ENCODE measurements at places on chromosomes 5 and 9.

DNA sequence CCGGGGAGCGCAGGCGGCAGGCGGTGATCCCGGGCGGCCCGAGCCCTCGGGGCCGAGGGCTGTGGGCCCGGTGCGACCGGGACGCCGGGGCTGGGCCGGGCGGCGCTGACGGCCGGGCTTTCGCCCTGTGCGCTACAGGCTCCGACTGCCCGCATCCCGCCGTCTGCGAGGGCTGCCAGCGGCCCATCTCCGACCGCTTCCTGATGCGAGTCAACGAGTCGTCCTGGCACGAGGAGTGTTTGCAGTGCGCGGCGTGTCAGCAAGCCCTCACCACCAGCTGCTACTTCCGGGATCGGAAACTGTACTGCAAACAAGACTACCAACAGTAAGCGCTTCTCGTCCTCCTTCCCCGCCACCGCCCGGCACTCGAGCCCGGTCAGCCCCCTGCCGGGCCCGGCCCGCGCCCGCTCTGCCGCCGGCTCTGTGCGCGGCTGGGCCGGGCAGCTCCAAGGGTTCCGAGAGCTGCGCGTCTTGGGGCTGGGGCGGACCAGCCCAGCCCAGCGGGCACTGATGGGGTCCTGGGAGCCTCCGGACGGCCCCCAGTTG is 1.6 kb downstream of the LMX1B start:
- H3K36me3 ChIP-seq: no peaks in the 10 kb centered on the region
- peak overlapping the region; percentile 91 for H3K27ac ChIP-seq
- DNase-seq: peak; percentile 72

GRCh38 chr9:7613931-7614330 is 185.6 kb downstream of the DMAC1 start:
- no peaks in the 10 kb centered on the region for H3K36me3 ChIP-seq
- DNase-seq: no peak
- H3K4me3 ChIP-seq: no peak overlapping the region
- no peaks in the 10 kb centered on the region for H3K27me3 ChIP-seq
- H3K27ac ChIP-seq: no peak overlapping the region
- no peaks in the 10 kb centered on the region for H3K4me1 ChIP-seq

DNA sequence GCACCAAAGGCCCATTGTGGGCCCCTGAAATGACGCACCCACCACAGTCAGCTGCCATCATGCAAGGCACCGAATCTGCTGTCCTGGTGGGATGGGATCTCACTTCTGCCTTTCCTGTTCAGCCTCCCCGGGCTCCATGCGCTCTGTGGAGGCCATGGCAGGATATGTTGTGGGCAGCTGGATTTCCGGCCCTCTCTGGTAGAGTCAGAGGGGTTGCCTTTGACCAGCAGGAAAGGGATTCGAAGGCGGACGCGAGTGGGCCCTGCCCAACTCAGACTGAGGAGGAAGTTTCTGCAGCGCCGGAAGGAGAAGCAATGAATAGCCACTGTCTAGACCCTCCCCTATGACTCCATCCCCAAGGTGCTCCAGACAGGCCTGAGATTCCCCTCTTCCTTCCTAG is 35.5 kb downstream of the GADD45G start:
- H3K36me3 ChIP-seq: no peaks in the 10 kb centered on the region
- no peaks in the 10 kb centered on the region for H3K27me3 ChIP-seq
- H3K4me3 ChIP-seq: no peak overlapping the region
- peak overlapping the region; percentile 49 for H3K27ac ChIP-seq

GRCh38 chr9:101668421-101668820 is 70.0 kb downstream of the GRIN3A start:
- no peak overlapping the region for H3K27ac ChIP-seq
- H3K27me3 ChIP-seq: no peaks in the 10 kb centered on the region
- H3K4me3 ChIP-seq: no peak overlapping the region
- H3K36me3 ChIP-seq: no peaks in the 10 kb centered on the region
- H3K4me1 ChIP-seq: no peaks in the 10 kb centered on the region
- no peak for DNase-seq

DNA sequence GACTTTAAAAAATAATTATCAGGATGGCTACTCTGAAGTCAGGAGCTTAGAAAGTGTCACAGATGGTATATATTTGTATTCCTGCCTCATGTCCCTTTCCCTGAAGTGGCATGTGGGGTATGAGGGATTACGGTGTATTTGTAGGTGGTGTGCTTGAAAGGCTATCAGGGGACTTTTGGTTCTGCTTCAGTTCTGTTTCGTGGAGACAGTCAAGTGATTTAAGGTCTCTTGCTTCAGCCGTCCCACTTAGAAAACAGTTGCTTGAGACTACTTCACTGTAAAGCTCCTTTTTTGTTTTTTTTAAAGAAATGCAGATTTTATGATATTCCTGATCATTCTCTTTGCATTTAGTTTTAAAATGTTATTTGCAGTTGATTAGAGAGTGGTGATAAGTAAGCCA is 18.3 kb downstream of the PARP8 start:
- H3K27me3 ChIP-seq: no peaks in the 10 kb centered on the region
- H3K4me3 ChIP-seq: no peak overlapping the region
- no peaks in the 10 kb centered on the region for H3K36me3 ChIP-seq
- no peak overlapping the region for H3K27ac ChIP-seq
- no peaks in the 10 kb centered on the region for H3K4me1 ChIP-seq

GRCh38 chr5:15026011-15026893 is 154.7 kb upstream of the ANKH start:
- H3K27ac ChIP-seq: no peak overlapping the region
- H3K4me1 ChIP-seq: no peaks in the 10 kb centered on the region
- no peak for DNase-seq
- no peak overlapping the region for H3K4me3 ChIP-seq
- H3K36me3 ChIP-seq: no peaks in the 10 kb centered on the region
- no peaks in the 10 kb centered on the region for H3K27me3 ChIP-seq

GRCh38 chr5:14190194-14191164 is 47.3 kb downstream of the TRIO start:
- H3K27me3 ChIP-seq: no peaks in the 10 kb centered on the region
- no peak for DNase-seq
- H3K4me3 ChIP-seq: no peak overlapping the region
- no peaks in the 10 kb centered on the region for H3K4me1 ChIP-seq

- H3K4me1 ChIP-seq: no peaks in the 10 kb centered on the region
- no peak overlapping the region for H3K4me3 ChIP-seq
- no peaks in the 10 kb centered on the region for H3K27me3 ChIP-seq
- no peak overlapping the region for H3K27ac ChIP-seq
These were observed 75.5 kb downstream of the PTPN3 start for GRCh38 chr9:109422641-109423040.

DNA sequence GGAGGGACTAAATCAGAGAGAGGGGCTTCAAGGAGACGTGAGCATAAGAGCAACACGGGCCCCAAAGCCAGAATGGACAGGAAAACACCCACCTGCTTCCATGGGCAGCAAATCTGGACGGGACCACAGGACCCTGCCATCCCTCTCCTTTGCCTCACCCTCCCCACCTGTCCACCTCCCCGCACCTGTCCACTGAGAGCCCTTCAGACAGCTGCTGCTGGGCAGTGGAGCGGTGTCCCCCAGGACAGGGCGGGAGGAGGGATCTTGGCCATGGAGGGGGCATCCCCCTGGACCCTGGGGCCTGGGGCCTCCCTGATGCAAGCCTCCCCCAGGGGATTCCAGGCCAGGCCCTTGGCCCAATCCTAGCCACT is 2.6 kb downstream of the CCDC183 start:
- H3K27ac ChIP-seq: no peak overlapping the region
- DNase-seq: no peak

DNA sequence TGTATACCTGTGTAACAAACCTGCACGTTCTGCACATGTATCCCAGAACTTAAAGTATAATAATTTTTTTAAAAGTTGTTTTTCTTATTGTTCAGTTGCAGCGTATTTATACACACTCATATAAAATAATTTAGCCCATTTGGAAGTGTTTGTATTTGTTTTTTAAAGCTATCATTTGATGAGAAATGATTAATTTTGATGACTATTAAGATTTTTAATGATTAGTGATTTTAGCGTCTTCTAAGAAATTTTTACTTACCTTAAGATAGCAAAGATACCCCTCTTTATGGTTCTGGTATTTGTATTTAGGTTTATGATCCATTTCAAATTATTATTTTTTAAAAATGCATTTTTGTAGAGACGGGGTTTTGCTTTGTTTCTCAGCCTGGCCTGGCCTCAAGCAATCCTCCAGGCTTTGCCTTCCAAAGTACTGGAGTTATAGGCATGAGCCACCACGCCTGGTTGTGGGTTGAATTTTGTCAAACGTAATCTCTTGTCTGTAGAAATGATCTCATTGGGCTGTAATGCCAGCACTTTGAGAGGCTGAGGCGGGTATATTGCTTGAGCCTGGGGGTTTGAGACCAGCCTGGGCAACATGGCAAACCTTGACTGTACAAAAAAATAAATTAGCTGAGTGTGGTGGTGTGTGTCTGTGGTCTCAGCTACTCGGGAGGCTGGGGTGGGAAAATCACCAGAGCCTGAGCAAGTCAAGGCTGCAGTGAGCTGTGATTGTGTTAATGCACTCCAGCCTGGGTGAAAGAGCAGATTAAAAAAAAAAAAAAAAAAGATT is 26.9 kb downstream of the CSNK1G3 start:
- H3K27ac ChIP-seq: no peak overlapping the region
- DNase-seq: no peak
- no peaks in the 10 kb centered on the region for H3K36me3 ChIP-seq
- no peaks in the 10 kb centered on the region for H3K27me3 ChIP-seq
- H3K4me3 ChIP-seq: no peak overlapping the region

- H3K27ac ChIP-seq: no peak overlapping the region
- no peaks in the 10 kb centered on the region for H3K4me1 ChIP-seq
- no peak overlapping the region for H3K4me3 ChIP-seq
- no peaks in the 10 kb centered on the region for H3K36me3 ChIP-seq
These were observed 241.9 kb downstream of the SAXO1 start for GRCh38 chr9:18791074-18791473.

DNA sequence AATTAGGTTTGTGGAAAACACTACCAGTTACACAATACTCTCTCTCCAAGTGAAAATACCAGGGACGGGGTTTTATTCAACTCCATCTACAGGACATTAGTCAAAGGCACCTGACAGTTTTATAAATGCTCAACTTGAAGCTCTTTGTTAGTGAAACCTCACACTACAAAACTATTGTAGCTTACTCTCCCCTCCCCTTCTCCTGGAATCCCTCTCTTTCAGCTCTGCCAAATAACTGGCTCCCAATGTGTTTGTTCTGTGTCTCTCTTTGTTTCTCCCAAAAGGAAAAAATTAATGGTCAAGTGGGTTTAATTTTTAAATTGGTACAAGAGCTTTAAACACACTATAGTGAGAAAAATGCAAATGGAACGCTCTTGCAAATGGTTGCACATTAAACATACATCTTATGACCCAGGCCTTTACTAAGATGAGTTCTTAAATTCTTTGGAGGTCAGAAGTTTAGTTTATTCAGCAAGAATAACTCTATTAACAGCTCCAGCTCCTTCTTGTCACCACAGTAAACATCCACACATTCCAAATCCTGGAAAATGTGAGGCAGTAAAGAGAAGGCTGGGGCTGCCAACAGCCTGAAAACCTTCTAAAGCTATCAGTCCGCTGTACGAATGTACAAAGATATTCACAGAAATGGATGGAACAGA is 48.4 kb downstream of the ZNF608 start:
- H3K4me1 ChIP-seq: peaks cover 19% of the 10 kb centered on the region
- no peaks in the 10 kb centered on the region for H3K27me3 ChIP-seq
- no peak overlapping the region for H3K4me3 ChIP-seq
- DNase-seq: no peak

- peaks cover 3% of the 10 kb centered on the region for H3K27me3 ChIP-seq
- H3K36me3 ChIP-seq: no peaks in the 10 kb centered on the region
- no peak overlapping the region for H3K27ac ChIP-seq
- no peaks in the 10 kb centered on the region for H3K4me1 ChIP-seq
These were observed 75.4 kb upstream of the ARAP3 start for GRCh38 chr5:141757402-141757801.

- no peaks in the 10 kb centered on the region for H3K27me3 ChIP-seq
- H3K4me1 ChIP-seq: no peaks in the 10 kb centered on the region
- H3K4me3 ChIP-seq: no peak overlapping the region
- H3K36me3 ChIP-seq: no peaks in the 10 kb centered on the region
These were observed 295.1 kb downstream of the CDK5RAP2 start for GRCh38 chr9:120284821-120285220.

DNA sequence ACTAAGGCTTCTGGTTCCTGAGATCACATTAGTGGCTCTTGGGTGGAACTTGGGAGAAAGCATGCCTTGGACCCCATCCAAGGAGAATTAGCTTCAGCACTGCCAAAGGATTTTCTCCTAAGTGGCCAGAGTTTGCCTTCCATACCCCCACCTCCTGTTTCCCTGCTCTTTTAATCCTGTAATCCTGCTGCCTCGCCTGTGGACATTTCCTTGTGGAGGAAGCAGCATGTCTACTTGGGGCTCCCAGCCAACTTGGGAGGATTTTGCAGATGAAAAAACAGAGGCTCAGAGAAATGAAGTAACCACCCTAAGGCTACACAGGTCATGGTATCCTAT is 1.6 kb downstream of the ARSI start:
- no peaks in the 10 kb centered on the region for H3K4me1 ChIP-seq
- no peak overlapping the region for H3K4me3 ChIP-seq
- H3K27ac ChIP-seq: no peak overlapping the region
- no peaks in the 10 kb centered on the region for H3K36me3 ChIP-seq

DNA sequence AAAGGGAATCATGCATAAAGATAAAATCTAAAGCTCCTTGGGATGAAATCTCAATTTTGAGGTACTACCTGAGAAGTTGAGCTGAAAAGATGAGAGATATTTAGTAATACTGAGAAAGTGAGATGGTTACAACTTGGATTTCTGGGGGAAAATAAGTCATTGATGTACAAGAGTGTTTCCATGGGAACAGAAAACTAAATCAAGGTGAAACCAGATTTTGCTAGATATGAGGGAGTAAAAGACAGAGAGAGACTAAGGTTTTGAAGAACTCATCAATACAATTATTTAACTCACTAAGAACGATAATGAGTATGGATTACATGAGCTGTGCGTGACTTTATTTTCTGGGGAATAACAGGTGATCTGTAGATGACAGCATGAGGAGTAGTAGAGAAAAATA is 10.2 kb upstream of the ST8SIA4 start:
- DNase-seq: no peak
- H3K4me3 ChIP-seq: no peak overlapping the region
- no peaks in the 10 kb centered on the region for H3K27me3 ChIP-seq
- no peak overlapping the region for H3K27ac ChIP-seq
- no peaks in the 10 kb centered on the region for H3K4me1 ChIP-seq

DNA sequence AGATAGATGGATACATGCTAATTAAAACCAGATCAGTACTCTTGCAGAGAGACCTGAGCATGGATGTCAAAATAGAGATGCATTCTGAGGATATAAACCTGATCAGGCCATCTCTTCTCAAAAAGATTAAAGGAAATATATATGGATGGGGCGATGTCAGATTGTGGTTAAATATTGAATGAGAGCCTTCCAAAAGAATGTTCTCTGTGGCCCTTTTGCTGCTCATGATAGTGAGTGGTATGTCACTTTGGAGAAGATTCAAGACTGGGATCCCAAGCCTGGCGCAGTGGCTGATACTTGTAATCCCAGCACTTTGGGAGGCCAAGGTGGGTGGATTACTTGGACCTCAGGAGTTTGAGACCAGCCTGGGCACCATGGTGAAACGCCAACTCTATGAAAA is 20.5 kb downstream of the ZNF131 start:
- H3K4me3 ChIP-seq: no peak overlapping the region
- no peaks in the 10 kb centered on the region for H3K27me3 ChIP-seq
- no peaks in the 10 kb centered on the region for H3K4me1 ChIP-seq
- no peak overlapping the region for H3K27ac ChIP-seq
- DNase-seq: no peak
